Fibroblast of lung (primary cell): ENCODE measurements at places on chromosomes 12 and 14. TPM values are rescaled to one million over a fixed set of nuclear protein-coding genes. Genes with fewer than 3 reads are reported as not detected.

GRCh38 chr14:99314623-99315022 lies 42.6 kb upstream of the BCL11B start:
- H3K27ac ChIP-seq = no peak overlapping the region
- DNase-seq = no peak
- H3K4me3 ChIP-seq = no peak overlapping the region
- no peaks in the 10 kb centered on the region for H3K36me3 ChIP-seq
- H3K27me3 ChIP-seq = no peaks in the 10 kb centered on the region

SPTB gene
- under 0.01 TPM in 1 of 2 replicates, not detected in the other for total RNA-seq

IL23A gene
- total RNA-seq = 0.17 TPM in 1 of 2 replicates, not detected in the other

DNA sequence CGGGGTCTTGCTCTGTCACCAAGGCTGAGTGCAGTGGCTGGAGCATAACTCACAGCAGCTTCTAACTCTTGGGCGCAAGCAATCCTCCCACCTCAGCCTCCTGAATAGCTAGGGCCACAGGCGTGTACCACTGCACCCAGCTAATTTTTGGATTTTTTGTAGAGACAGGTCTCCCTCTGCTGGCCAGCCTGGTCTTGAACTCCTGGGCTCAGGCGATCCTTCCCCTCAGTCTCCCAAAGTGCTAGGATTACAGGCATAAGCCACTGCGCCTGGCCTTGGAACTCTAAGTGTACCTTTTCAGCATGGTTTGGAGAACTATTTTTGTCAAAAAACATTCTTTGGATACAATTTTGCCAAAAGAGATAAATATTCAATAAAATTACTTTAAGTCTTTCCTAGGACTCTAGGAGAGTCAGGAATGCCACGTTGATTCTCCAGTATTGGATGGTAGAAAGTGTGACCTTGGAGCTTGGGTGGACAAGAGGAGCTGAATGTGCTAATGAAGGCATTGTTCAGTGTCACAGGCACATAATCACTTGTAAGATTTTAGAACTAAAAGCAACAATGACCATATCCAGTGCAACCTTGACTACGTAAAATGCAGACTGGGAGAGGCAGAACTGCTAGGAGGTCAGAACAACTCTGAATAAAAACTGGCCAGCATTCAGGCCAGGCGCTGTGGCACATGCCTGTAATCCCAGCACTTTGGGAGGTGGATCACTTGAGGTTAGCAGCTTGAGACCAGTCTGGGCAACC lies 2.8 kb downstream of the SRSF9 start:
- peak; percentile 52 for DNase-seq
- H3K4me3 ChIP-seq = no peak overlapping the region
- H3K36me3 ChIP-seq = peaks cover 18% of the 10 kb centered on the region
- H3K4me1 ChIP-seq = peaks cover 5% of the 10 kb centered on the region

DNA sequence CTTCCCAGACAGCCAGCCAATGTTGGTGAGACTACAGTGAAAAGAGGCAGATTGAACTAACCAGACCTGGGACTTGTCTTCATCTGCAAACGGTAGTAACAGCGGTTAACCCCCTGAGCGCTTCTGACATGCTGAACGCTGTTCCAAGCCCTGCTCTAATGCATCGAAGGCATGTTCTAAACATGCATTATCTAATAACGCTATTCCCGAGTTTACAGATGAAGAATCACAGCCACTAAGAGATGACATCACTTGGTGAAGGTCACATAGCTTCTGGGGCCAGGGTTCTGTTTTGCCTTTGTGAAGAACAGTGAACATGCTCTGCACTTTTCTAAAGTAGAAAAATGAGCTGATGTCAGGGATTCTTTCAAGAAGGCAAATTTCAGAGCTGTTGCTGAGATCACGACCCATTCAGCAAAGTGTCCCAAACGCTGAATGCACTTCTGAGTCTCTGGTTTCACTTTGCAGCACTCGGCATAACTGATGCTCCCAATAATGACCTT lies 56.0 kb downstream of the FOS start:
- H3K36me3 ChIP-seq = no peaks in the 10 kb centered on the region
- H3K27ac ChIP-seq = no peak overlapping the region
- no peaks in the 10 kb centered on the region for H3K4me1 ChIP-seq
